ENCODE measurements at places on chromosomes 1 and 21.

DNA sequence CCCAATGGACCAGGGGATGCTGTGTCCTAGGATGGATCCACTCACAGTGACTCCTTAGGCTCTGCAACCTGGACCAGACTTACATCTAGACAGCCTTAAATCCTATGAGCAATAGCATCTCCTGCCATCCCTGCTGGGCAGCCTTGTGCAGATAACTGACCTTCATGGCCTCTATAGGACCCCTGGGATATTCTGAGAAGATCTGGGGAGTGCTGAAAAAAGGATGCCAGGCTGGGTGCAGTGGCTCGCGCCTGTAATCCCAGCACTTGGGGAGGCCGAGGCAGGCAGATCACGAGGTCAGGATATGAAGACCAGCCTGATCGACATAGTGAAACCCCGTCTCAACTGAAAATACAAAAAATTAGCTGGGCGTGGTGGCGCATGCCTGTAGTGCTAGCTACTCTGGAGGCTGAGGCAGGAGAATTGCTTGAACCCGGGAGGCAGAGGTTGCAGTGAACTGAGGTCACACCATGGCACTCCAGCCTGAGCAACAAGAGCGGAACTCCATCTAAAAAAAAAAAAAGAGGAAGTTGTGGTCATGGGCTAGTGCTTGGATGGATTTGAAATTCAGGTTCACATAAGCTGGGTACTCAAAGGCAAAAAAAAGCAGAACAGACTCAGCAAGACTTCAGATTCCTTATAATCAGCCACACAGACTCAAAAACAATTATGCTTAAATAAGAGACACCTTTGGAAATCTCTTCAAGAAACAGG is 10.9 kb upstream of the SH2D1B start:
- DNase-seq = no peak

- no peak for DNase-seq
These were observed 74.3 kb upstream of the COG2 start for GRCh38 chr1:230568008-230568407.

- peak; percentile 65 for DNase-seq
These were observed 136.4 kb downstream of the AKT3 start for GRCh38 chr1:243713470-243714186.

GRCh38 chr1:50453266-50453665 is 30.0 kb upstream of the DMRTA2 start:
- no peak for DNase-seq

DNA sequence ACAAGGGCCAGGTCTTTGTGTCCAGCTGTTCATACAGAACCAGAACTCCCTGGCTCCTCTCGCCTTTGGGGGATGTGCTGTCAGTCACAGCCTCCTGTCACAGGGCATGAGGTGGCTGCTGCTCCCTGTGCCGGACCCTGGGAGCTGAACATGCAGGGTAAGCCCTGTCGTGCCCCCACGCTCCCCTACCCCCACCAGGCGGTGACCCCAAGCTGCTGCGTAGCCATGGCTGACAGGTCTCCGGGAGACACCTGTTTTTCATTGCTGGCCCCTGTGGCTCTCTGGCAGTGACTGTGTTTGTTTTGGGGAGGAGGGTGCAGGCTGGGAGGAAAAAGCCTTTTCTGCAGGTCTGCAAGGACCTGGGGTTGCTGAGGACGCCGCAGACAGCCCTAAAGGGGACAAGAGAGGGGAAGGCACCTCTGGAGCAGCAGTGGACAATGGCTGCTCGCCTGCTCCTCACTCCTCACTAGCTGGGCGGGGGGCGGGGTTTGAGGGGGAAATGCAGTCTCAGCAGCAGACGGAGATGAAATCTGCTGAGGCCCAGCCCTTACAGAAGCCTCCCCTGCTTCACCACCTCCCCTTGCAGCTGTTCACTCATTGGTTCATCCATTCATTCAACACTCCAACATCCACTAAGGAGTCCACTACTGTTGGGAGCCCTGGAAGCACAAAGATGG is 81.4 kb downstream of the TRABD2B start:
- no peak for DNase-seq

GRCh38 chr1:229230140-229230892 is 40.6 kb upstream of the RAB4A start:
- DNase-seq = no peak

DNA sequence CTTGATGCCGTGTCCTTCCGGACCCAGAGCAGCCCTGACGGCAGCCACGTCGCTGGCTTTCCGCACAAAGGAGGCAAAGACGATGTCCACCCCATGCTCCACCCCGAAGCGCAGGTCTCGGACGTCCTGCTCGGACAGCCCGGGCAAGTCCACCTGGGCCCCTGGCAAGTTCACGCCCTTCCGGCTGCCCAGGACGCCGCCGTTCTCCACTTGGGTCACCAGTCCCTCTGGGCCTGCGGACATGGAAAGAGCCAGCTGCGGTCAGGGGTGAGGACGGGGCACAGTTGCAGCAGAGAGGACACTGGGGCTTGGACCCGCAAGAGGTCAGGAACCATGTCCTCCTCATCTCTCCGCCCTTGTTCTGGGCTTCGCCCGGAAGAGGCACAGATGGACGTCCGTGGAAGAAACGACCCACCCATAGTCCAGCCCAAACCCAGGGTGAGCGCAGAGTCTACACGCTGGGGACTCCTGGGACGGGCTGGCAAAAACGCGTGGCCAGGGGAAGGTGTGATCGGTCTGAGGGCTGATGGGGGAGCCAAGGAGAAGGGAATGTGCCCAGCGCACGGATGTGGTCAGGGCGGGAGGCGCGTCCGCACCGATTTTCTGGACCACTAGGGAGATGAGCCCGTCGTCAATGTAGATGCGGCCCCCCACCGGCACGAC is 6.6 kb downstream of the PKLR start:
- DNase-seq = no peak

- no peak for DNase-seq
These were observed 52.7 kb downstream of the UBE2T start for GRCh38 chr1:202289009-202289408.

DNA sequence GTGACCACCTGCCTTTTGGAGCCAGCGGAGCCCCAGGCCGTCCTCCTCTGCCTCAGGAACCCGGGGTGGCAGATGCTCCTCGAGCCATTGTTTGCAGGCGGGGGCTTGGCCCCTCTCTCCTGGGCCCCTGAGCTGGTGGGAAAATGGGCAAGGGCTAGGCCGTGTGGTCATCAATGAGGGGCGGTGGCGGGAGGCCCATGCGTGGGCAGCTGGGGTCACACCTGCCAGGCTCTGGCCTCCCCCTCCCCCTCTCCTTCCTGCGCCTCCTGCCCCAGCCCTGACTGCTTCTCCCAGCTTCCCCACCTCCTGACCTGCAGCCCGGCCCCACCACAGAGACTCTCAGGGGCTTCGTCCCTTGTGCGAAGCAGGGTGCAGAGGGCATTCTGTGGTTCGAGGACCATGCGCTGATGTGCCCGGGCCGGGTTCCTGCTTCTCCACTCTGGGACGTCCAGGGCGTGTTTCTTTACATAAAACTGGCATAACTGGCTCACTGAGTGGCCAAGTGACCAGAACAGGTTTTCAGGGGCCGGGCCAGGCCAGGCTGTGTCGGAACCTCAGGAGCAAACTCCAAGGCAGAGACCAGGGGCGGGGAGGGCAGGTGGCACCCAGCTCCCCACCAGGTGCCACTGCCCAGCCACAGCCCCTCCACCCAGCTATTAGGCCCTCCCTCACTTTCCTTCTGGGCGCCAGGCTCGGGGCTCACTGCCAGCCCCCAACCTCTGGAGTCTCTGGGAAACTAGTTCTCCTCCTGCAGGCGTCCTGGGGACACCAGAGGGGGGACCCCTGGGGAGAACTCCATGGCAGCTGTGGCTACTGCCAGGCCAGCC is 9.3 kb downstream of the SAMD11 start:
- no peak for DNase-seq

- DNase-seq = peak; percentile 25
These were observed 194.6 kb downstream of the TNR start for GRCh38 chr1:175548774-175549173.

- DNase-seq = no peak
These were observed 175.6 kb downstream of the SIPA1L2 start for GRCh38 chr1:232454227-232454886.

DNA sequence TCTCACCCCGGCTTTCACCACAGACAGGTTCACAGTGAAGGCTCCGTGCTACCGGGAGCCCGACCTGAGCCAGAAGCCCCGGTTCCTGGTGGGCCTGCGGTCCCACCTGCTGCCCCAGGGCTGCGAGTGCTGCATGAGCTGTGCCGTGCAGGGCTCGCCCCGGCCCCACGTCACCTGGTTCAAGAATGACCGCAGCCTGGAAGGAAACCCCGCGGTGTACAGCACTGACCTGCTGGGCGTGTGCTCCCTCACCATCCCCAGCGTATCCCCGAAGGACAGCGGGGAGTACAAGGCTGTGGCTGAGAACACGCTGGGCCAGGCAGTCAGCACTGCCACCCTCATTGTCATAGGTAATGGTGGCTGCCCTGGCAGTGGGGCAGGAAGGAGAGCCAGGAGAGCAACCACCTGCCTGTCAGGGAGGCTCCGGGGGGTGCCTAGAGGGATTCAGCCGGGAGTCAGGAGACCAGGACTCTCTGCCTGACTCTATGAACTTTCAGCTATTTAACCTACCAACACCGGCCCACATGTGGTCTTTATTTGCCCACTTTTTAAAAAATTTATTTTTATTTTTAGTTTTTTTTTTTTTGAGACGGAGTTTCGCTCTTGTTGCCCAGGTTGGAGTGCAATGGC is 36.4 kb downstream of the IGFN1 start:
- DNase-seq = peak; percentile 4

GRCh38 chr1:39105061-39105840 is 79.1 kb downstream of the NDUFS5 start:
- peak; percentile 83 for DNase-seq

DNA sequence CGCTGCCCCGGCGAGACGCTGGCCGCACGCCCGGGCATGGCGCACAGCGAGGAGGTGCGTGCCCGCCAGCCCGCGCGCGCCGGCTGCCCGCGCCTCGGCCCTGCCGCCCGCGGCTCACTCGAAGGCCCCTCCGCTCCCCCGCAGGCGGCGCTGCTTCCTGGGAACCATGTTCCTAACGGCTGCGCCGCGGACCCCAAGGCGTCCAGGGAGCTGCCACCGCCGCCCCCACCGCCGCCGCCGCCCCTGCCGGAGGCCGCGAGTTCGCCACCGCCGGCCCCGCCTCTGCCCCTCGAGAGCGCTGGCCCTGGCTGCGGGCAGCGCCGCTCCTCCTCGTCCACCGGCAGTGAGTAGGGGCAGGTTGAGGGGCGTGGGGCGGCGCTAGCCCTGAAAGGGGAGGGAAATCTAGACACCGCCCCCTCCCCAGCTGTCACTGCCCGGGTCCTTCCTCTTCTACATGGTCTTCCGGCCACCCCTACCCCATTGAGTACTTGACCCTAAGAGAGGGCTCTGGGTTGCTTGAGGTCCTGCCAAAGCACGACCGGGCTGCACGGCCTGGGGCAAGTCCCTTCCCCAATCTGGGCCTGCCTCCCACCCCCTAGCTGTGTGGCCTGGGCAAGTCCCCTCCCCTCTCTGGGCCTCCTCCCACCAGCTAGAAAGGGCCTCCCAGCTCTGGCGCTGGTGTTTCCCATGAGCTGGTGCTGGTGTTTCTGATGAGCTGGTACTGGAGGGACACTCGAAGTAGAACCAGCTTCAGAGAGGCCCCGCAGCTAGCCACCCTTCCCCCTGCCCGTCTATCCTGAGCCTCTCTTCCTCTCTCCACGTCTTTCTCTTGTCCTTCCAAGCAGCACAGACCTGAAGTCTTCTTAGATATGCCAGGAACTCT is 17.0 kb downstream of the TNFRSF25 start:
- DNase-seq = peak; percentile 45
